ENCODE measurements at places on chromosomes 12 and 14. TPM values are rescaled to one million over a fixed set of nuclear protein-coding genes. Genes with fewer than 3 reads are reported as not detected.

GRCh38 chr12:78146365-78146772, 315.7 kb downstream of the NAV3 start:
- no peak for DNase-seq

GRCh38 chr14:59346329-59346728, 118.9 kb downstream of the GPR135 start:
- no peak for DNase-seq

- DNase-seq, result no peak
Measured at GRCh38 chr12:15216036-15216889, 5.0 kb downstream of the RERG start.

DNA sequence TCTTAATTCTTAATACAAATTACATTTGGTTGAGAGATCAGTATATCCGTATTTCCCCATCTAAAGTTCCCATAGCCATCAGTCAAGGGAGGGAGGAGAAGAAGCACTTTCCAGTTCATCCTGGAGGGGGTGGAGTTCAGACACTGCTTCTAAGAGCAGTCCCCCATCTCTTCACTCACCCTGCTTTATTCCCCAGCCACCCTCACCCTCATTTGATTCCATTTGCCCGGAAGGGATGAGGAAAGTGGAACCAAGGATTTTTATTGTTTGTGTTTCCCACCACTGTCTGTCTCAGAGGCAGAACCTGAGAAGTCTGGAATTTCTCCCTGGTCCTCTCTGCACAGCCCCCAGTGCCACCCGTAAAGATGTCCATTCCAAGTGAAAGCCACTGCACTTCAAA, 134.2 kb upstream of the HIF1A start:
- DNase-seq, result no peak

- DNase-seq, result no peak
Measured at GRCh38 chr14:104120281-104120741, 18.1 kb upstream of the KIF26A start.

The TEAD4 gene
- total RNA-seq, result 6.7 TPM

The ZNF268 gene
- total RNA-seq, result 8.2 TPM

The CCDC177 gene
- total RNA-seq, result not detected

The KITLG gene
- total RNA-seq, result 8.6 TPM
